ENCODE measurements at places on chromosomes 11 and 22.

DNA sequence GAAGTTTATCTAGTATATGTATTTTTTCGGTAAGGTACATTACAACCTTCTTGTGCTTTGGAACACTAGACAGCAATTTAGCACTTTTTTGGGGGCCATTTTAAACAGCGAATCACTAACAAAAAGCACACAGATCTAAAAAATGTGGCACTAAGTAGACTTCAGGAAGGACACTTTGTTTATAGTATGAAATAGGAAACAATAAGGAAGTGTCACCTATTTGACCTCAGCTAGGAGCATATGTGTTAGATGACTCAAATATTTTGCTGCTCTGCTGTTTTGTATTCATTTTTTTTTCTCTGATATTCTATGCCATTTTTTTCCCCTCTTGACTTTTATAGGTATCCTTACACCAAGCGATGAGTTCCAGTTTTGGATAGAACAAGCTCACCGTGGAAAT, 5.6 kb downstream of the DYNC2H1 start:
- no peak for DNase-seq

DNA sequence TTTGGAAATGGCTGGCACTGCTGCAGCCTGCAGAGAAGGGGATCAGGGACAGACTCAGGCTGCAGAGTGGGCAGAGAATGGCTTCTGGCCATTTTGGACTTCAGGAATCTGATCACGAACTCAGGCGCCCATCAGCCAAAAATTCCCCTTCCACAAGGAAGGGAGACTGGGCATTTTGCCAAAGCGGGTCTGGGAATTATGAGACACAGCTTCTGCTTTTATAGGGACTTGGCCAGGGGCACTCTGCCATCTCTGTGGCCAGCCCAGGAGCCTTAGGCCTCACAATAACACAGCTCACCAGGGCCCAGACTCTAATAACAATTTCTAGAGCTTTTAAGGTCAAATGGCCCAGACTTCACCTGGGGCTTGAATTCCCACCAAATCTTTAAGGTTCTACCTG, 74.7 kb downstream of the CHST1 start:
- DNase-seq: no peak

- no peak for DNase-seq
These were observed 532 bp downstream of the EIF4G2 start for GRCh38 chr11:10808235-10808552.

DNA sequence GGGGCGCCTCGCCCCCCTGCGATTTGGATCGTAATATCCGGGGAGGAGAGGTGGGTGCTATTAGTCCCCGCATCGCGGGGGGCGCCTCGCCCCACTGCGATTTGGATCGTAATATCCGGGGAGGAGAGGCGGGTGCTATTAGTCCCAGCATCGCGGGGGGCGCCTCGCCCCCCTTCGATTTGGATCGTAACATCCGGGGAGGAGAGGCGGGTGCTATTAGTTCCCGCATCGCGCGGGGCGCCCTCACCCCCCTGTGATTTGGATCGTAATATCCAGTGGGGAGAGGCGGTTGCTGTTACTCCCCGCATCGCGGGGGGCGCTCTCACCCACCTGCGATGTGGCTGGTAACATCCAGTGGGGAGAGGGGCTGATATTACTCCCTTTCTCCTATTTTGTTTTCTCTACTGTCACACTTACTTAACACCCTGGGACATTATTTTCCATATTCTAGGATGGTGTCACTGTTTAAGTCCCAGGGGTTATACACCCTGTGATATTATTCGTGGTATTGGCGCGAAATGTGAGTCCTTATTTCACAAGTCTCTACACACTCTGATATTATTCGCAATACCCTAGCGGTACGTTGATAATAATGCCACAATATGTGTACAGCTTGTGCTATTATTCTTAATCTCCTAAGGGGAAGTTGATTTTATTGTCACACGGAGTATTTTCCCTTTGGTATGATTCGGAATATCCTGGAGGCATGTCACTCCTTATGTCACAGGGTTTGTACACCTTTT, 57.8 kb upstream of the ALDH3B2 start:
- no peak for DNase-seq

DNA sequence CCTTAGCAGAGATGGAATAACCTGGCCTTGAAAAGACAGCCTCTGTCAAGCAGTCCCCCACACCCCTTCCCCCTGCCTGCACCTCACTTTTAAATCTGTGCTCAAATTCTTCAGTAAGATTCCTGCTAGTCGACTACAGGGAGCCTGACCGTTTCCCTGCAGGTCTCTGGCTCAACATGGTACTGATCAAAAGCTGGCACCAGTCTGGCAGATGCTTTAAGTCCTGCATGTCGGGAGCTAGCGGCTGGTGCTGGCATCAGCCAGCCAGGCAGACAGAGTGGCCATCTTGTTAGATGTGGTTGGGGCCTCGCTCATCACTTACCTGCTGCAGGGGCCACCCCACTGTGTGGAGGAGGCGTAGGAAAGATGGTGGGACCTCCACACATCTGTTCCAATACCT, 204.4 kb upstream of the SORL1-AS1 start:
- DNase-seq: no peak

DNA sequence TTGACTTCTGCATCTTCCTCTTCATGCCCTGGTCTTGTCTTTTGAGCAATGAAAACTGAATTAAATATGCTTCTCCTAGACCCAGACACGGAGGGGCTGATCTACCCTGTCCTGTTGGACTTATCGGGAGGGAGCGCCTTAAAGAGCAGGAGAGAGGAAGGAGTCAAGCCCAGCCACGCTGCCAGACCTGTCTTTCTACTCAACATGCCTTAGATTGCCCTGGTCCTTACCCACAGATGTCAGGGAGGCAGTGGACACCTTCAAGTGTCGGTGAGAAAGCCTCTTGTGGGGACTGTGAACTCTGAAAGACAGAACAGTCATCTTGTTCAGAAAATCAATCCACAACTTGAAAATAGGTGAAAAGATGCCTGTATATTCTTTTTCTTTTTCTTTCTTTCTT, 61.8 kb downstream of the IRAG1 start:
- DNase-seq: no peak

- no peak for DNase-seq
These were observed 9.7 kb downstream of the DGKZ start for GRCh38 chr11:46356924-46357482.

DNA sequence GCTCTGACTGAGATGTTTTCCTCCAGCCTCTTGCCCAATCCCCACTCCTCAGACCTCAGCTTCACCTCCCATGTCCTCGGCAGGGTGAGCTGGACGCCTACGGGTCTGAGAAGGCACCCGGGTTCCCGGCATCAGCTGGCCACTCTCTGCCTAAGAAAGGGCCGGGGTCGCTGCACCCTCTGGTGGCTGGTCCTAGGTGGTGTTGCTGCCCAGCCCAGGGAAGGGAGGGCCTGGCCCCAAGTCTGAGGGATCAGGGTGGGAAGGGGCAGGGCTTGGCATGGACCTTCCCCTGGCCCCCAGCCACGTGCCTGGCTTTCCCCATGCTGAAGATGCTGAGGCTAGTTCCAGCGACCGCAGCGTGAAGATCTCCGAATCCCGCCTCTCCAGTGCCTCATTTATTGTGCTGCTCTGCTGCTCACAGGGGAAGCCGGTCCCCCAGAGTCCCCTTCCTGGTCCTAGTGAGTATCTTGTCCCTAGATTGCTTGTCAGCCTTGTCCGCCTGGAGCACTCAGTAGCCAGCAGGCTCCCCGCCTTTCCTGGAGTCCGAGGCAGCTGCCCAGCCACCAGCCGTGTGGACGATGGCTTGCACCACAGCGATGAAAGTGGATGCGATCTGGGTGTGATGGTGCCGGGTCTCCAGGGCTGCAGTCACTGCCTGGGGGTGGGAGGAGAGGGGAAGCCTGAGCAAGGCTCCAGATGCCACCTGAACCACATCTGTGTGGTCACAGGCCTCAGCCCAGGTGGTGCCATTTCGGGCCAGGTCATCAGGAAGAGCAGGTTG, 2.9 kb upstream of the GGT5 start:
- DNase-seq: peak; percentile 52

DNA sequence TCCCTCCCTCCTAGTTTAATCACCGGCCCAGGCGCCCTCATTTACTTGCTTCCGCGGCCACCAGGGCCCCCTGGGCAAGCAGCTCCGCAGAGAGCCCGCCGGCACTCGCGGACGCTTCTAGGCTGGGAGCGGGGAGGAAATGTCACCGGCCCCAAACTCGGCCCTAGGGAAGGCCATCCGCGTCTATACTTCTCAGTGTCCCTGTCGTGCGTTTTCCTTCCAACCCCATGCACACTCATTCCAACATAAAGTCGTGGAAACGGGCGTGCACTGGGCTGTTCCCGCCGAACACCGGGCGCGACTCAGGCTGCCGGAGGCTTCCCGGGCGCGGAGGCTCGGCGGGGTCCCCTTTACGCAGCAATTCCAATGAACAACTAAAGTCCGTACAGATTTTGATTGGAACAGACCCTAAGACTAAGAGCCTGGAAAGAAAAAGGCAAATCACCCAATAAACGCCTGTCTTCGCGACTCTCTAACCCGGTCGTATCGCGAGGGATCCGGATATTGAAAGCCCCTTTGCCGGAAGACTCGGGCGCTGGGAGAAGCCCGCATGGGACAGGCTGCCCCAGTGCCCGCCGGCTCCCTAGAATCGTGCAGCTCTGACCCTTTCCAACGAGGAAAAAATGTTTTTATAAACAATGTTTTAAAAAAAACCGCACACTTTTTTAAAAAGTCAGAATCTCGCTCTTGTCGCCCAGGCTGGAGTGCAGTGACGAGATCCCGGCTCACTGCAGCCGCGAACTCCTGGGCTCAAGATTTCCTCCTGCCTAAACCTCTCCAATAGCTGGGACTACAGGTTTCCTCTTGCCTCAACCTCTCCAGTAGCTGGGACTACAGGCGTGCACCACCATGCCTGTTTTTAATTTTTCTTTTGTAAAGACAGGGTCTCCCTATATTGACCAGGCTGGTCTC, 1.3 kb upstream of the BARX2 start:
- no peak for DNase-seq

DNA sequence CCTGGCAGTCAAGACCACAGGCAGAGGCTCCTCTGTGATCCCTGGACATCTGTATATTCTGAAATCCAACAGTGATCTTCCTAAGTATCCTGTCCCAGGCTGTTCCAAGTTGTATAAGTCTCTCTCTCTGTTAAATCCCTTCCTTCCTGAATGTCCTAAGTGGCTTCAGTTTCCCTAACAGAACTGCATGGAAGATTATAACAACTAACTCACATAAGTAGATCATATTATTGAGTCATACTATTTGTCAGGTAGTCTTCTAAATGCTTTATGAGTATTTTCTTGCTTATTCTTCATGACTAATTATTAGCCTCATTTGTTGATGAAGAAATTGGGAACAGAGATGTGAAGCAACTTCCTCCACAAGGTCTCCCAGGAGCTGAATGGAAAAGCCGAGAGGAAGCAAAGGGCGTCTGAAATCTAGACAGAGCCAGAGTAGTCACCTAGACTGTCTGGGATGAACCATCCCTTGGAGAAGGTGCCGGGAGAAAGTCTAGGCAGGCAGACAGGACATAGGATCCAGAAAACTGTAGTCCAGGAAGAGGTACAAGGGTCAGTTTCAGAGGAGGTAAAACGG, 93.2 kb upstream of the FAT3 start:
- peak; percentile 45 for DNase-seq
